Calu3 (cell line): ENCODE measurements at places on chromosomes 5 and 9. TPM values are rescaled to one million over a fixed set of nuclear protein-coding genes. Genes with fewer than 3 reads are reported as not detected.

NOTCH1 gene
- total RNA-seq = 11.7 and 17.7 TPM in 2 replicates

CFAP157 gene
- 0.87 and 1.0 TPM in 2 replicates for total RNA-seq

PCDHGA7 gene
- 0.73 and 0.90 TPM in 2 replicates for total RNA-seq

DNA sequence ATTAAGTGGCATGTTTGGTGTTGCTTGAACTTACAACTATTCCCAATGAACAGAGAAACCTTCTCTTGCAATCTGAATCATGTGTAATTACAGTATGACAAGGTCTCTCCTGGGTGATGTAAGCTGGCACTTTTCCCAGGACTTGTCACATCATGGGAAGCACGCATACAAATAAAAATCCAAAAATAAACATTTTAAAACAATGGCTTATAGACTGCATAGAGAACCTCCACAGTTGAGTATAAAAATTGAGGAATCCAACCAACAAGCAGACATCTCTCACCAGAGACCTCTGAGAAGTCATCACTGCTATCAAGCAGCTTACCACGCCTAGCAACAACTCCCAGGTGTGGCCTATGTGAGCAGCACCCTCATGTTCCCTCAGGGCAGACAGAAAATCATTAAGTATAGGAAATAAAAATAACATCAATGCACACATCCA, 3.9 kb downstream of the MLLT3 start:
- DNase-seq = peak; percentile 49

DNA sequence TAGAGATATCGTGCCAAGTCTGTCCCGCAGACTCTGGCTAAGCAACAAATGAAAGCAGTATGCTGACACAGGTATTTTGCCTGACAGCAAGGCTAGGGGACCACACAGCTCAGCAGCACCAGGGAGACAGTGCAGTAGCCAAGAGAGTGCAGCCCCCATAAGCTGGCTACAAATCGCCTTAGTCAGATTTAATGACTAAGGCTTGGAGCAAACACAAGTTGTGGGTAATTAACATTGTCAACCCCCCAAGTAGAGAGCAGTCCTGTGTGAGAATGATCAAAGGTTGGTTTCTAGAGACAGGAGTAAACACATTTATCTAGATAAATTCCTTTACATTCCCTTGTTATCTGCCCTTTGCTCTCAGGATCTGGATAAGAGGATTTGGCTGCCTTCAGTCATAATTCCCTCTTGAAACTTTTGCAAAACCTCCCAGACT, 1434.5 kb upstream of the CDH6 start:
- no peak for DNase-seq

GRCh38 chr9:93569621-93570174, 6.7 kb upstream of the PHF2 start:
- DNase-seq = no peak
